ENCODE measurements at places on chromosomes 4 and X.
A peak's percentile ranks its signal among the peaks of the same experiment; 100 is the strongest.

DNA sequence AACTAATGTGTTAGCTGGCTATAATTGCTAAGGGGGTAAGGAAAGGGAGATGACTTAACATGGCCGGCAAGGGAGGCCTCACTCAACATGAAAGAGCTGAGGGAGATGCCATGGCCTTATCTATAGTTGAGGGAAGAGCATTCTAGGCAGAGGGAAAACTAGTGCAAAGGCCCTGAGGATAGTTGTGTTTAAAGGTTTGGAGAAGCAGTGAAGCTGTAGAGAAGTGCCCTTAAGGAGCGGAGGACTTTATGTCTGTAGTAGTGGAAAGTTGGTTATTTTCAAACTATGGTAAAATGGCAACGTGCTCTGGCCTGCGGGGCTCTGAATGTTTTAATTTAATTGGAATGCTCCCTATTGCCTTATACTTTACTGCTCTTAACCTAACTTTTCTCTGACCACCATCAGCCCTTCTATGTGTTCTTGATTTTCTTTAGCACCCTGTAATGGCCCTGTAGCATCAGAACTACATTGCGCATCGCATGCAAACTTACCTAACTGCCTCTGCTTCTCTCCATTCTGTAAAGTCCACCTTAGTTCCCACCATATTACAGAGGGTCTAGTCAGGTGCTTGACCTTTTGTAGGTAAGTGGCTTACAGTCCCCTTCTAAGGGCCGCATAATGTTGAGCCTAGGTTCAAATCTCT is 35.8 kb downstream of the ERVMER34-1 start:
- DNase-seq = no peak
- no peak overlapping the region for H3K27ac ChIP-seq
- no peaks in the 10 kb centered on the region for H3K27me3 ChIP-seq
- H3K36me3 ChIP-seq = peaks cover 2% of the 10 kb centered on the region
- H3K4me1 ChIP-seq = peaks cover 13% of the 10 kb centered on the region

DNA sequence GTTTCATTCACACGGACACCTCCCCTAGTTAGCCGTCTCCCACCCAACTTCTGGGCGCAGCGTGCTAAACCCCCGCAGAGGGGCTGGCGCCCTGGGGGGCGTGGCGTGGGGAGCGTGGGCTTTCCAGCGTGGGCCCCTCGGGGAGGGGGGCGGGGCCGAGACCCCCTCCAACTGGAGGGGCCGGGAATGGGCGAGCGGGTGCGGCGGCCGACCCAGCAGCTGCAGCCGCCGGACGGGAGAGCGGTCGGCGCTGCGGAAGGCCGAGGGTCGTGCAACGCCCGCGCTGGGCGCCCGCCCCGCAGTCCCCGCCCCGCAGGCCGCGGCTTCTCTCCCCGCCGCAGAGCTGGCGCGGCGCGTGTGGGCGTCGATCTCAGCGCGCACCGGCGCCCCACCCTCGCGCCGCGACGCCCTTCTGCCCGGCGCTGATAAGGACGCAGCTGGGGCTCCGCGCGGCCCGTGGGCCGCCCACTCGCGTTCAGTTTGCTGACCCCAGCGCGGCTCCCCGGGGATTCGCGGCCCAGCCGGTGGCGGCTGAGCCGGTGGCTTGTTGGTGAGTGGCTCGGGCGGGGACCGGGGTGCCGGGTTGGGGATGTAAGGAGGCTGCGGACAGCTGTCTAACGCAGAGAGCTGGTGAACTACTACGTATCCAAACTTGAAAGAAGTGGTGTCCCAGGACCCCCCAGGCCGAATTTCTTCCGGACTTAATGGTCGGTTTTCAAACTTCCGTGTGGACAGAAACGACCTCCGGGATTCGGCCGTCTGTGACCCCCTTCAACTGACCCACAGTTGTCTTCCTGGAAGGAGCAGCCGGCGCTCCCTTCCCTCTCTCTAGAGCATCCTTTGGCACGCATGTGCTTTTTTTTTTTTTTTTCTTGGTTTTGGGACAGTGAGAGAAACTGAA is 1.5 kb downstream of the FHDC1 start:
- DNase-seq = no peak
- H3K27ac ChIP-seq = peak overlapping the region; percentile 25
- no peaks in the 10 kb centered on the region for H3K36me3 ChIP-seq
- peak overlapping the region; percentile 69 for H3K4me3 ChIP-seq

- H3K27ac ChIP-seq = no peak overlapping the region
- H3K4me3 ChIP-seq = no peak overlapping the region
- no peak for DNase-seq
- H3K36me3 ChIP-seq = no peaks in the 10 kb centered on the region
- H3K27me3 ChIP-seq = no peaks in the 10 kb centered on the region
- peaks cover 3% of the 10 kb centered on the region for H3K4me1 ChIP-seq
These were observed 24.1 kb downstream of the GPM6A start for GRCh38 chr4:175787948-175788347.

DNA sequence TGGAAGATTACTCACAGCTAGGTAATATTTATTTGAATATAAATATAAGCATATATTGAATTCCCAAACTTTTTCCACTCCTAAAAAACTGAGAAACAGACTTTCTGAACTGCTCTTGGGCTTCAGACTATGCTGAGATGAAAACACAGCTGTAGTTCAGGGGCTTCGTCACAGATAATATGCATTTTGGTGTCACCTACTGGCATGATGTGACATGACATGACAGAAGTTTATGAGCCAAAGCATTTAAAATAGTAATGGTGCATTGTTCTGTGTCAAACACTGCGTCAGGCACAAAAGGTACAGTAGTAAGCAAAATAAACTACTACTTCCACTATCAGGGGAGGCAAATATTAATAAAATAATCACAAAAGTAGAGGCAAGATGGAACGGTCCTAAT is 171.3 kb downstream of the BTC start:
- H3K36me3 ChIP-seq = no peaks in the 10 kb centered on the region
- H3K4me1 ChIP-seq = no peaks in the 10 kb centered on the region
- no peak for DNase-seq
- H3K27me3 ChIP-seq = no peaks in the 10 kb centered on the region
- no peak overlapping the region for H3K27ac ChIP-seq
- no peak overlapping the region for H3K4me3 ChIP-seq

DNA sequence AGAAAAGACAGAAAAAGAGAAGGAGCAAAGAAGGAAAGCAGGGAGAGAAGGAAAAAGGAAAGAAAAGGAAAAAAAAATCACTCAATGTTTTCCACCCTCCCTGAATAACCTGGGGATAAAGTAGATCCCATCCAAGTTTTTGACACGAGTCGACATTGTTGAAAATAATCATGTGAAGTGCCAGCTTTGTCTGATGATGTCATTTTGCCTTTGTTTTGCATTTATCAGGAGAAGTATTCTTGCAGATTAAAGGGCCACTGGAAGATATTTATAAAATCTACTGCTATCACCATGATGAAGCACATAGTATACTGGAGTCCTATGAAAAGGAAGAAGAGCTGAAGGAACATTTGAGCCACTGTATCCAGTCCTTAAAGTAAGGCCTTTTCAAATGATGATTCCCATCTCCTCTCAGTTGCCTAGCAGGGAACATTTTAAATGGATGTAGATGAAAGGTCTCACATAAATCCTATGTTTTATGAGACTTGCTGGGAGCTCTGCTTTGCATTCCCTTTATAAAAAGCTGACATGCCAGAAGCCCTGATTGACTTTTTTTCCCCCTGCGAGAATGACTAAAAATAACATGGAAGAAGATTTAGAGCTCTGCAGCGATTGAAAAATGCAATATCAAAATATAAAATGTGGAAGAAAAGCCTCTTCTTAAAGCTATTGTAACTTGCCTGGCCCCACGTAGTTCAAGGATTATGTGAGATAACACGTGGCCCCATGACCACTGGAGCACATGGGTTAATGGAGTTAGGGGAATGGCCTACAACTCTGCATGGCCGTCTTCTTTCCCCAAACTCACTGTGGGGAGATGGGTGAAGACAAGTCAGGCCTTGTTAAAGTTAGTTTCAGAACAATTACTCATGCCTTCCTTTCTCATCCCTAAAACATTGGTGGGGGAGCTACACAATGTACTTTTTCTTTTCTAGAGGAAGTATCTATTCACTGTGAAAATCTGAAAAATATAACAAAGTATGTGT is 77.5 kb downstream of the INTS12 start:
- peak; percentile 35 for DNase-seq
- H3K27ac ChIP-seq = no peak overlapping the region
- no peaks in the 10 kb centered on the region for H3K36me3 ChIP-seq
- no peak overlapping the region for H3K4me3 ChIP-seq
- no peaks in the 10 kb centered on the region for H3K27me3 ChIP-seq
